ENCODE measurements at places on chromosomes 1 and 21.

DNA sequence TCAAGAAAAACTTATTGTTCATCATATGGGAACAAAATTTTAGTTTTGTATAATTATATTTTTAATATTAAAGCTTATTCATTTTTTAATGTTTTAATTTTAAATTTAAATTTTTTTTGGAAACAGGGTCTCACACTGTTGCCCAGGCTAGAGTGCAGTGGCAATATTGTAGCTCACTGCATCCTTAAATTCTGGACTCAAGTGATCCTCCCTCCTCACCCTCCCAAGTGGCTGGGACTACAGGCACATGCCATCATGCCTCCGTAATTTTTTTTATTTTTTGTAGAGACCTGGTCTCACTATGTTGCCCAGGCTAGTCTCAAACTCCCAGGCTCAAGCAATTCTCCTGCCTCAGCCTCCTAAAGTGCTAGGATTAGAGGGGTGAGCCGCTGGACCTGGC is 20.2 kb upstream of the FAM76A start:
- DNase-seq, result no peak

DNA sequence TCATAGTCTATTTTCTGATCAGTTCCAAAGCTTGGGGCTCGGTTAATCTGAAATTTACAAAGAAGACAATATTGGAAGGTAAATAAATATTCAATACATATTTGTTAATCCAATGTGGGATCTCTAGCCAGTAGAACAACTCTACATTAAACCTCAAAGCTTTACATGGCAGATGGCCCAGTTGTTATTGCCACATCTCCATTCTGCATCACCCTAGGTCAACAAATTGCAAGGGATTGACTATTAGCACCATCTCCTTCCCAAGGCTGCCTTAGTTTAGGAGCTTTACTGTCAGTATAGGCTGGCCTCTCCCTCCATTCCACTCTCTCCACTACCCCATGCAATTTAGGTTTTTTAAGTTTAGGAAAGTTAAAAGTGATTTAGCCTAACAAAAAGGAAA is 69.7 kb downstream of the TTLL7 start:
- DNase-seq, result no peak

DNA sequence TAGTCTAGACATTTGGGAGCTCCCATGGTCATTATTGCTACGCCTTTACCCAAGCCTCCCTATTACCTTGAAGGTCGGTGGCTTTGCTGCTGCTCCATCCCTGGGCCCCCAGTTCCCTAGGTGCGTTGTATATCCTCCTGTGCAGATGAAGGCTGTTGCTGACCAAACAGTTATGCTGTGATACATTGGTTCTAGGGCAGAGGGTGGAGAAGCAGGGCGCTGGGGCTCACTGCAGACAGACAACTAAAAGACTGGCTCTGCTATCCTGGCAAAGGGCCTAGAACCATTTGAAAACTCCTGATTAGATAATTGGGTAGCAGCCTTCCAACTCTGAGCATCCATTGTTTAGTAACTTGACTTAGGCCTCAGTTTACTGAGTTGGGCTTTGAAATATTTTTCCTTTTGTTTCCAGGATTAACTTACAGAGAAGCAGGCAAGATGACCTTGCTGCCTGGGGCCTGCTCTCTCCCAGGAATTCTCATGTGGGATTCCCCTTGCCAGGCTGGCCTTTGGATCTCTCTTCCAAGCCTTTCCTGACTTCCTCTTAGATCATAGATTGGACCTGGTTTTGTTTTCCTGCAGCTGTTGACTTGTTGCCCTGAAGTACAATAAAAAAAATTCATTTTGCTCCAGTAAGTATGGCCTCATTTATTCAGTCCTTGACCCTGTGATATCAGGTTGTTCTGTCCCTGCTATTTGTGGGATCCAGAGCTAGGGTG is 15.5 kb downstream of the CHI3L2 start:
- DNase-seq, result no peak

- no peak for DNase-seq
Measured at GRCh38 chr1:87973896-87974295, 645.2 kb downstream of the LMO4 start.

DNA sequence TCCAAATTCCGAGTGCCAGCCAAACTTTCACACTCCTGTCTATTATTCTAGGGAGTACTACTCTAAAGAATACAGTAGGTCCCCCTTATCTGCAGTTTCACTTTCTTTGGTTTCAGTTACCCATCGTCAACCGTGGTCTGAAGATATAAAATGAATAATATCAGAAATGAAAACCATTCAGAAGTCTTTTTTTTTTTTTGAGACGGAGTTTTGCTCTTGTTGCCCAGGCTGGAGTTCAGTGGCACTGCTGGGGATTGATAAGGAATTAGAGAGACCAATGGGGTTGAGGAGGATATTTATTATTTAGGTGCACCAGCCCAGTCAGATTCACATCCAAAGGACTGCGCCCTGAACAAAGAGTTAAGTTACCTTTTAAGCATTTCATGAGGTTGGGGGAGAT is 52.9 kb upstream of the SRSF10 start:
- DNase-seq, result no peak

DNA sequence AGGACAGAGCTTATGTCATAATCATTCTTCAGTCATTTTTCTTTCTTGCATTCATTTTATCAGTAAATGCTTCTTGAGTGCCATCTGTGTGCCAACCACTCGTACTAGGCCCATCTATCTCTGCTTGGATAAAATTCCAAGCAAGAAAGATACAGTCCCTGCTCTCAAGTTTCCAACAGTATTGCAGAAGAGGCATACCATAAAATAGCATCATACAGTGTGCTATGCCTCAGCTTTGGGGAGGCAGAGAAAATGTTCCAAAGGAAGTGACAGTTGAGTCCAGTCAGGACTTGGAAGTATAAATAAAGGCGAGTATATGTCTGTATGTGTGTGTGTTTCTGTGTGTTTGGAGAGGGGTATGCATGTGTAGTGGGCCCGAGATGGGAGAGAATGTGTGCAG is 113.4 kb upstream of the HOOK1 start:
- no peak for DNase-seq

DNA sequence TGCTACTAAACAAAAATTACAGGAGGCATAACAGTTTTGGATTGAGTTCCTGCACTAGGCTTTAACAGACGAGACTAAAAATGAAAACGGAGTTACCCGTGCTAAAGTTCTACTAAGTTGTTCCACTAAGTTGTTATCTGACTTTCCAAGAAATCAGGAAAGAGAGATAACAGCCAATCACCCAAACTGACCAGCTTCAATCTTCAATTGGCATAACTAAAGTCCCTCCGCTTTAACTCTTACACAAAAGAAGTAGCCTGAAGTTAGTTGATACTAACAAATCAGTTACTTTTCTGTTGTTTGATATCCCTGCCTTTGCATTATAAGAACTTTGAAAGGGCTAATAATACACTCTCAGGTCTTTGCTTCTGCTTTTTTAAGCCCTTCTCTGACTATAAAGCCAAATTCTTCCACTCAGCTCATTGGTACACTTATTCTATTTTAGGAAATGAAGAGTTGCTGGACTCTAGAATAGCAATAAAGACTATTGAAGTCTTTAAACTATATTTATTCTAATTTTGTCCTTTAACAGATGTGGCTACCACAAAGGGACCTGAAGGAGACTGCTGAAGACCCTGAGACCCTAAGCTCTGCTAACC is 61.3 kb downstream of the TESK2 start:
- no peak for DNase-seq

GRCh38 chr1:2597441-2598328 is 11.1 kb downstream of the PRXL2B start:
- DNase-seq, result no peak

DNA sequence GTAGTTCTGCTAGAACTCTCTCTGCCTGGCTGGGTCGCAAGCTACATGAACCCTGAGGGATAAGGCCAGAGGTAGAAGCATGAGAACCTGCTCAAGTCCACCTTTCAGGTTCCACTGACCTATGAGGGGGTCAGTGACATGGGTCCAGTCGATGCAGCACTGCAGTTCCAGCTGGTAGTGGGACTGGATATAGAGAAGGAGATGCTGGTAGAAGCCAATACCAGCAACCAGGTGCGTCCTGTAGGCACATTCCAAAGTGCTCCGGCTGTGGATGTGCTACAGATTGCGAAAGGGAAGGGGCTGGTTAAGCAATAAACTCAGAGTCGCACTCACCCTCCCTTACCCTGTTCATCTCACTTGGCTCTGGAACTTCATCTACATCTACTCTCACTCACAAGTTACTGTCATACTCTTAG is 5.7 kb downstream of the SMG5 start:
- DNase-seq, result no peak

- DNase-seq, result no peak
Measured at GRCh38 chr1:180199018-180199417, 31.0 kb upstream of the LHX4 start.

DNA sequence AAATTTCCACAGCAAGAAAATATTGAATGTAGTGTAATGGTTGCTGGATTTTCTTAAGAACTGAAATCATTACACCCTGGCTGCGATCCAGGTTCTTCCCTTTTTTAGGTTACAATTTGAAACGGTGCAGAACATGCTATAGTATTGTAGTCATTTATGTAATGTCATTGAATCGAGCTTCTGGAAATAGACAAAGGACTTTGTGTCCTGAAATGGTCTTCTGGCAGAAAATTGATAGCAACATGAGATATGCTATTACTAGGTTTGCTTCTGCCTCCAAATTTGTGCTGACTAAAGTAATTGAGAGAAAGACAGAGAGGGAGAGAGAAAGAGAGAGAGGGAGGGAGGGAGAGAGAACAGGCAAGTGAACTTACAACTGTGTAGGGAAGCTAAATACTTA is 146.2 kb upstream of the NFIA start:
- DNase-seq, result no peak

DNA sequence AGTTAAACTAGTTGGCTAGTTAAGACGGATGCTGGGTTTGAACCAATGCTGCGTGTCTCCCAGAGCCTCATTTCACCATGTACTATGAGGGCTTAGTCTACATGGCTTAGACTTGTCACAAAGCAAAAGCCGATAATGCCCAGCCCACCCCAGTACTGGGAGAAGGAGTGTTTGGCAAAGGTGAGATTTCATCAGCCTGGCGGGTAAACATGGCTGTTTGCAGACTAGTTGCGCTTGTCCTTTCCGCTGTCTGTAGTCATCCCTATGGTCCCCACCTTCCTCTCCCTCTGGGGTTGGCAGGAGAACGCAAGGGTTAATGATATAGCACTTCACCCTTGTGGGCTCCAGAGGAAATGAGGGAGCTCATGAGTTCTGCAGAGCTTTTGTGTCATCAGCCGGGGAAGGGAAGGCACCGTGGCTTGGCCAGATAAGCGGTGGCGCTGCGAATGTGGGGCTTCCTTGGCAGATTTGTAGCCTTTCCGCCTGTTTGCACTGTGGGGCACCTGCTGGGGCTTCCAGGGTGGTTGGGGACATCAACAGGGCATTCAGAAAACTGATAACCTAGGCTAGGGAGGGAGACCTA is 29.2 kb downstream of the SOX13 start:
- no peak for DNase-seq

DNA sequence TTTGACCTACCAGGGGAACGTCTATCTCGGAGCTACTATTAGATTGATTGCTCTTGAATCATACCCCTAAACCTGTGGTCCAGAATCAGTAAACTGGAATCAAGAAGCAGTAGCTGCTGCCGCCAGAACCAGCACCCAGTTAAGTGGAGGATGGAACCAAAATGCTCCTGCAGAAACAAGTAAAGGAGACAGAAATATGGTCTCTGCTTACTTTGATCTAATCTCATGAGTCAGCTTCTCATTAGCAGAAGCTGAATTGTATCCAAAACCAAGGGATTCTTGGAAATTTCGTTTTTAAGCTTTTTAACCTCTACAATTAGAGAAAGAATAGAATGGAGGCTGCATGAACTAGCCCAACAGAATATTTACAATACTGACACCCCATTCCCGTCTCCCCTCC is 42.6 kb upstream of the PIGV start:
- DNase-seq, result no peak

DNA sequence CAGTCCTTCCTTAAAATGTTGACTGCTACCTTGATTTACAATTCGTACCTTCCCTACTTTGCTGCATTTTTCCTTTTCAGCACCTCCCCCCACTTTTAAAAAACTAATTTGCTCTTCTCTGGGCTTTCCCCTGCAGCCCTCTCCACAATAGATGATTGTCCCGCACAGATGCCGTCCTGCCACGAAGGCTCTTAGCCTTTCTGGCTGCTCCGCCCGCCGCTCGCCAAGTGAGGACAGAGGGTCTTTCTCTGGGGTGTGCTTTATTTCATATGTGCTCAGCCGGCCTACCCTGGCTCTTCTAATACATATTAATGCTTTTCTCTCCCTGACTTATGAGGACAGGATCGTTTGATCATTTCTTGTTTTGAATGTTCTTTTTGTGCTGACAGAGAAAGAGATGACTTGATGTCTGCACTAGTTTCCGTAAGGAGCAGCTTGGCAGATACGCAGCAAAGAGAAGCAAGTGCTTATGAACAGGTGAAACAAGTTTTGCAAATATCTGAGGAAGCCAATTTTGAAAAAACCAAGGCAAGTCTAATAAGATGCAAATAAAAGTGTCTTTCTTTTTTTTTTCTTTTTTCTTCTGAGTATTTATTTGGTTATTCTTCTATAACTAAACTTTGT is 60.6 kb downstream of the SDCCAG8 start:
- DNase-seq, result peak; percentile 33

DNA sequence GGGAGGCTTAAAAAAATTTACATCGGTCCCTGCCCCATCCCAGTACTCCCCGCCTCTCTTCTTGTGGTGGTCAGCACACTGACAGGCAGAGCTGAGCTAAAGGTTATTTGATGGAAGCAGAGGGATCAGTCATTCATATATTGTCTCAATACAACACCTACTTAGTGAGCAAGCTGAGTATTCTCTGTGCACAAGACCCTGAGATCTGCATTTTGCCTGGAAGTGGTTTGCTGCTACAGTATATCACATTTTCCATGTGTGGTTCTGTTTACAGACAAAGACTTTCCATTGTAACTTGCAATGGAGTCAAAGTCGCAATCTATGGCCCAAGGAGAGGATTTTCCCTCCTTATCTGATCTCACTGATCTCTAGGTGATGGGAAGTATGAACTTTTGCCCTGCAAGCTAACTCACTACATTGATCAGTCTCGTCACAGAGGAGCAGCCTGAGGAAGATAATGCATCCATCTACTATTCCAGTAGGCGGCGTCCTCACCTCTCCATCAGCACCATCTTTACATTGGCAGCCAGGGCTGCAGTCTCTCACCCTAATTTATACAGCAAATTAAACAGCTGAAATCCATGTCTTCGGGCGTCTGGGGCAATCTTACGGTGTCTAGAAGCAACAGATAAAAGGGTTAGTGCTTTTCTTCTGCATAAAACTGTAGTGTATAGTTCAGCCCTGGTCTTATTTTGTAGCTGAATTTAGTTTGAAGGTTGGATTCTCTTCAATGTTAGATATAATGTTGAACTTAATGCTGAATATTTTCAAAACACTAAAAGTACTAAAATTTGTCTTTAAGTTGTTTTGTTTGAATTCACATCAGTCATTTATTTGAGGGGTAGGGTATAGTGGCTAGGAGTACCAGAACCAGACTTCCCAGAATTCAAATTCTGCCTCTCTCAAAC is 3.2 kb upstream of the TRAF5 start:
- DNase-seq, result peak; percentile 76

DNA sequence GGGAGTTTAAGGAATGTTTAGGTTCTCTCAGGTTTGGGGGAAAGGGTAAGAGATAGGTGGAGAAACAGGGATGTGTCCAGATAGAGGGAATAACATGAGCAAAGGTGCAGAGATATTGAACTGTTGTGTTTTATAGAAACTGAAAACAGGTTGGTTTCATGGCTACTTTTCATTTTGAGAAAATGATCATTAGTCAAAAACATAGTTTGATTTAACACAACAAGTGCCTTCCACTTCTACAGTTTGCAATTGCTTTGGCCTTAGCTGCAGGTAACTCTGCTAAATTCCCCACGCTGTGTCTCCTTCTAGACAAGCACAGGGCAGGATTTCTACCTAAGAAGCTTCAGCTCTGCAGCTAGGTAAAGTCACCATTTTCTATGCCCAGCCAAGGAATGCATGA is 124.9 kb downstream of the RGS2 start:
- no peak for DNase-seq

- no peak for DNase-seq
Measured at GRCh38 chr1:31715873-31716220, 12.0 kb upstream of the COL16A1 start.

All from HAP-1 (cell line).